Smooth muscle cell of trachea (primary cell): ENCODE measurements at places on chromosomes 16 and 17. TPM values are rescaled to one million over a fixed set of nuclear protein-coding genes. Genes with fewer than 3 reads are reported as not detected.

TPPP3 gene
- total RNA-seq = 1.0 and 2.2 TPM in 2 replicates

ABCC11 gene
- 0.33 and 0.44 TPM in 2 replicates for total RNA-seq

CLDN6 gene
- 0.15 TPM in 1 of 2 replicates, not detected in the other for total RNA-seq

PIRT gene
- total RNA-seq = not detected in 2 replicates

TNFRSF17 gene
- not detected in 2 replicates for total RNA-seq

DPEP3 gene
- not detected in 2 replicates for total RNA-seq

GPR139 gene
- total RNA-seq = not detected in 2 replicates

FBXW10B gene
- 0.15 and 0.50 TPM in 2 replicates for total RNA-seq

ZKSCAN2 gene
- 3.9 and 4.1 TPM in 2 replicates for total RNA-seq

CLDN7 gene
- 4.1 and 6.5 TPM in 2 replicates for total RNA-seq

RAP1GAP2 gene
- total RNA-seq = 0.83 and 1.5 TPM in 2 replicates

HID1 gene
- 0.29 and 0.66 TPM in 2 replicates for total RNA-seq

SHCBP1 gene
- 2.0 and 41.3 TPM in 2 replicates for total RNA-seq

ITGAD gene
- not detected in 2 replicates for total RNA-seq

SOST gene
- not detected in 2 replicates for total RNA-seq

PRAC1 gene
- not detected in 2 replicates for total RNA-seq

MILR1 gene
- 6.5 and 27.9 TPM in 2 replicates for total RNA-seq

SDK2 gene
- total RNA-seq = under 0.01 and 0.17 TPM in 2 replicates

MYL4 gene
- not detected in 2 replicates for total RNA-seq

TMEM100 gene
- 0.99 and 5.4 TPM in 2 replicates for total RNA-seq

CCL16 gene
- total RNA-seq = not detected in 2 replicates

CARD14 gene
- total RNA-seq = under 0.01 TPM in 2 replicates
